Astrocyte (in vitro differentiated cells and primary cell): ENCODE measurements at places on chromosomes 3 and 15. TPM values are rescaled to one million over a fixed set of nuclear protein-coding genes. Genes with fewer than 3 reads are reported as not detected.

GRCh38 chr15:94494732-94495131 lies 263.4 kb downstream of the MCTP2 start:
- DNase-seq: no peak

The IQSEC1 gene
- total RNA-seq: 29.5 and 31.0 TPM in 2 replicates

- DNase-seq: no peak
Observed at GRCh38 chr15:29449136-29449535, 179.5 kb upstream of the NSMCE3 start.

The MYZAP gene
- 0.41 TPM in 1 of 2 replicates, not detected in the other for total RNA-seq

GRCh38 chr3:131553495-131554247 lies 50.9 kb upstream of the MRPL3 start:
- DNase-seq: no peak

- DNase-seq: no peak
Observed at GRCh38 chr15:98813951-98814350, 165.6 kb downstream of the IGF1R start.

GRCh38 chr3:120171134-120171873 lies 77.1 kb upstream of the GSK3B start:
- DNase-seq: no peak

DNA sequence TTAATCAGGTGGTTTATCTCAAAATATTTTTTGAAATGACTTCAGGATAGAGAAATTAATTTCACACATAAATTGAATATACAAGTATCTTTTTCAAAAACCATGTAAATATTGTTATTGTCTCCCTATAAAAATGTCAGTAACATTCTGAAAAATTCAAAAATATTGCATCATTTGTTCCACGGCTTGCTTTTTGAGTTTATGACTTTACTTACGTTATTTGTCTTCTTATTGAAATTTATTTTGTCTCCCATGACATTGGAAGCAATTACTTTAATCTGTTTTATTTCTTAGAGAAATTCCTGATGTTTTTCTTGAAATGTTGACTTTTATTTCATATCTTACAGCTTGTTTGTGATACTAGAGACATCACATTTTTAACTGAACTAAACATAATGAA lies 56.9 kb upstream of the P2RY1 start:
- DNase-seq: no peak

DNA sequence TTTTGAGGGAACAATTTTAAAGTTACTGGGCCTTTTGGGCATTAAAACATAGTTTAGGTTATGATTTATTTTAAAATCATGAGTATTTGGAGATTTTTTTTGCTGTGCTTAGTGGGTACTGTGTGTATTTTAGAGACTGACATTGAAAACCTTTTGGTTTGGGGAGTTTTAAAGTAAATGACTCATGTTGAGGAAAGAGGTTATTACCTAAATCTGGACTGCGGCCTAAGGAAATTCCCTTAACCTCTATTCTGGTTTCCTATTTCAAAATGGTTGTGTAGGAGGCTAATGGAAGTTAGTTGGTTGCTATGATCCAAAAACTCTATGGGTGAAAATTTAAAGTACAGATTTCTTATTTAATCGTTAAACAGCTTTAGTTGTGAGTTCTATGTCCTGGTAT lies 57.3 kb upstream of the DPH6 start:
- DNase-seq: peak; percentile 84

The CEMIP gene
- 3.6 and 5.5 TPM in 2 replicates for total RNA-seq

- DNase-seq: peak; percentile 57
Observed at GRCh38 chr15:59180945-59181600, 25.6 kb upstream of the LDHAL6B start.

The MNS1 gene
- 0.86 and 1.6 TPM in 2 replicates for total RNA-seq

DNA sequence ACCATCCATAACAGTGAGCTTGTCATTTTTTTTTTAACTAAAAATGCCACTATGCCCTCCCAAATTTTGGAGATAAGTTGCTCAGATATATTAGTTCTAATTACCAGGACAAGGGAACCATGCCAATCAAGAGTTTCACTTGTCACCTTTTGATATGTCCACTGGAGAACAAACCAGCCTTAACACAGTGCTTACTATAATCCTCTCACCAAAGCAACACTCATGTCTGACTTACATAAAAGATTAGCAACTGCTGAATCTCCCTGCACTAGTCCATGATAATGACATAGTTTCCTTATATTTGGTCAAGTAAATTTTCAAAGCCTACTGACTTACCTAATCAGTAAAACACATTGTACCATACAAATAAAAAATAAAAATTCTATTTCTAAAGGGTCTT lies 44.4 kb downstream of the TTBK2 start:
- no peak for DNase-seq

GRCh38 chr3:112230033-112230432 lies 64.0 kb downstream of the SLC9C1 start:
- DNase-seq: no peak

The RASGRF1 gene
- total RNA-seq: 0.55 and 1.2 TPM in 2 replicates

The EPHB1 gene
- total RNA-seq: 1.9 and 4.1 TPM in 2 replicates

The SLC35G2 gene
- 9.4 and 10.1 TPM in 2 replicates for total RNA-seq

GRCh38 chr3:138724443-138724842 lies 110.3 kb downstream of the PIK3CB start:
- DNase-seq: no peak

- DNase-seq: no peak
Observed at GRCh38 chr3:162960269-162960668, 1463.7 kb downstream of the OTOL1 start.

The SAMMSON gene
- total RNA-seq: not detected in 2 replicates

DNA sequence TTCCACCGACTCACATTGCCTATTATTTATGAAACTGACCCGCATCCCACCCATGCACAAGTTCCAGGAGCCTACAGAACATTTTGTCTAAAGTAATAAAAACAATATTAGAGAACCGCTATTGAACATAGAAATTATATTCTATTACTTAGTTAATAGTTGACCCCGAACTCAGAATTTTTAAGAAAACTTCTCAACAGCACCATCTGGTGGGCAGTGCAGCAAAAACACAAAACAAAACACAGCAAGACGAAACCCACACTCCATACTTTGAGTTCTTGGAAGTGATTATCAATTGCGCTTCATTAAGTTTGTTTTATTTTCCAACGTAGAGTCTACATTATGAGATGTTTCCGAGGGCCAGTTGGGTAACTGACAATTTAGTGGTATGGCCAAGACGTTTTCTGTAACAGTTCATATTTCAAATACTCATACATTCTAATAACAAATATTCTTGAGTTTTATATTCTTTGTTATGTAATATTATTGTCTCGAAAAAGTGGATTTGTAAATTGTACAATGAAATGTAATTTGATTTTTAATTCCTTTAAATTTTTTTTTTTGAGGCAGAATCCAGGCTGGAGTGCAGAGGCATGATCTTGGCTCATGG lies 24.0 kb upstream of the C3orf70 start:
- DNase-seq: no peak

DNA sequence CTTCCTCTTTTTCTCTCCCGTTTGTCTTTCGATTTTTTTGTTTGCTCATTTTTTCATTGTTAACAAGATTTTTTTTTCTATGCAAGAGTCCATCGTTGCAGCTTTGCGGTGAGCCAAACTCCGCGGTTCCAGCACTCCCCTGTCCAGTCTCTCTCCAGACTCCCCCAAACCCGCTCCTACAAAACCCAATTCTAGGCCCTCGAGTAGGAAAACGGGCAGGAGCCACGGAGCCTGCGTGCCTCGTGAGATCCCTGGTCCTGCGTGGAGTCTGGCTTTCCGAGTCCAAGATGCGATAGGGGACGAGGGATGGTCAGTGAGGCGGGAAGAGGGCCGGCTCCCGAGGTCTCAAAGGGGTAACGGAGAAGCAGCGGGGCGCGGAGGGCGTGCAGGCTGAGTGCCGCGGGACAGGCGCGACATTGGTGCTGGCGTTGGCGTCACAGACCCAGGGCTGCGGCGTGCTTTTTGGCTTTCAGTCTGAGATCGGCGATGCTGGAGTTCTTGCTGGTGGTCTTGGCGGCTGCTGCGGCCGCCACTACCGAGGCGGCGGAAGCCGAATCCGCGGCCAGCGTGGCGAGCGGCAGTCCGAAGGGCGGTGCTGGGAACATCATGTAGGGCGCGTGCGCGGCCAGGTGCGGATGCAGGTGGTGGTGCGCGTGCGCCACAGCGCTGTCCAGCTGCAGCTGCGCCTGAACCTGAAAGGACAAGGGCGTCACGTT lies 8.5 kb downstream of the SHOX2 start:
- no peak for DNase-seq

- peak; percentile 10 for DNase-seq
Observed at GRCh38 chr3:31534065-31534425, 1.3 kb downstream of the STT3B start.

GRCh38 chr15:101008158-101009139 lies 89.3 kb downstream of the LRRK1 start:
- peak; percentile 66 for DNase-seq

The CD200 gene
- 11.1 and 13.2 TPM in 2 replicates for total RNA-seq
